ENCODE measurements at places on chromosomes 1 and 21.

- no peak for DNase-seq
Observed at GRCh38 chr1:202037706-202038296, 27.4 kb downstream of the ELF3 start.

GRCh38 chr1:198298640-198299039, 141.8 kb downstream of the NEK7 start:
- DNase-seq = no peak

- DNase-seq = no peak
Observed at GRCh38 chr1:224958490-224958889, 29.0 kb downstream of the DNAH14 start.

GRCh38 chr1:32240140-32240951, 6.7 kb upstream of the FAM167B start:
- peak; percentile 61 for DNase-seq

DNA sequence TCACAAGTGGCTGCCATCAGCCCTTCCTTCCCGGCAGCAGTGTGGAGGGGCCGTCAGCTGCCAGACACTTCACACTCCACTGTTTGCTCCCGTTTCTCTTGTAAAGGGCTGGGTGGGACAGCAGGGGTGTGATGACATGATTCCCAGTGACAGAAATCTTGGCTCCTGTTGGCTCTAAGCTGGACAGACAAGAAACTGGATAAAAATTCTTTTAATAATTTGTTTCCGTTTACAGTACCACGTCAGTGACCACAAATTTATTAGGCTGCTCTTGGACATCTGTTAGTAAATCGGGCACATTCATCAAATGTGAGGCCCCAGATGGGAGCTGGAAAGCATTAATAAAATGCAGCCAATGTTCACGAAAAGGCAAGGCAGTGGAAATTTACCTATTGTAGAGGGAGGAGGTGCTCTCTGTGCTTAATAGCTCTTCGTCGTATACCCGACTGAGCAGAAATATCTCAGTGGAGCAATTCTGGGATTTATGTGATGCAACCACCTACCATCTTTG, 353.7 kb upstream of the GREM2 start:
- DNase-seq = no peak

DNA sequence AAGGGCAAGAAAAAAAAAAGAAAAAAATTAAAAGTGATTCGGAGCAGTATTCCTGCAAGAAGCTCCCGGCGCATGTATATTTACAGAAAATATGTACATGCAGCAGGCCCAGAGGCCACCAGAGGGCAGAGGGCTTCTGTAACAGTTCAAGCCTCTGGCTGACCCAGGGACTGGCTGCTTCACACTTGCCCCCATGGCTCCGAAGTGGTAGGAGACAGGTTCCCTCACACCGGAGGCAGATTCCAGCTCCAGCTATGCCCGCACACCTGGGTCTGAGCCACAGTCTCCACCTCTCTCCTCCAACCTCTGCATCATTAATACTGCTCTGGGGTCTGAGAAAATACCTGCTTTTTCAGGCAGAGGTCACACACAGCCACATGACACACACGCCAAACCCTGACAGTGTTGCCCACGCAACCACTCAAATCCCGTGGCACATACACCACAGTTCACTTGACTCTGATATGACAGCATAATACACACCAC, 2.2 kb upstream of the ARHGAP30 start:
- peak; percentile 66 for DNase-seq

DNA sequence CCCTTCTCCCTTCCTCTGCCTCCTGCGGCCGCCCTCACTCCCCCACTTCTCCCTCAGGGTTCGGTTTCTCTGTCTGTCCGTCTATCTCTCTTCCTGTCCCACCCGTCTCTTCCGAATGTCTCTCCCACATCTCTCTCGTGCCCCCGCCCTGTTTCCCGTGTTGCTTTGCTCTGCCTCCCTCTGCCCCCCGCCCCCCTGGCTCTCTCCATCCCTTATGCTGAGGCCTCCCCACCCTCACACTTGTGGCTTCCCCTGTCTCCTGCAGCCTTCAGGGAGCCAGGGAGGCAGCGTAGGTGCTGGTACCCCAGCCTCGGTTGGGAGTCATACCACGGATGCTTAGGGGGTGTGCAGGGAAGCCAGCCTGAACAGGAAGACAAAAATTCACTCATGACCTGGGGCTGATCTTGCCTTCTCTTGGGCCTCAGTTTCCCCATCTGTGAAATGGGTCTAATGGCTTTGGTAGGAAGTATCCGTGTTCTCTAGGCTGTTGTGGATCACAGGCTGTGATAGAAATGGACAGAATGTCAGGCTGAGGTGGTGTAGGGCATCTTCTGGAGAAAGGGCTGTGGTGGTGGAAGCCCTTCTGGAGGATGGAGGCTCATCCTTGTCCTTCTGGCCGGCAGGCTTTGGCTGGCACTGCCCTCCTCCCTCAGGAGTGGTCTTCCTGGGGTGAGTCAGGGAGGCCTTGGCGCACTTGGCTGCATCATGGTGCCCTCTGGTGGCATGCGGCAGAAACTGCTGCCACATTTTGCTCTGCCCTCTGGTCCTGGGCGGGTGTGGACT, 55.5 kb downstream of the FOXO6 start:
- DNase-seq = peak; percentile 39

GRCh38 chr1:152189657-152190442, 30.8 kb upstream of the RPTN start:
- DNase-seq = peak; percentile 54
